Jurkat, Clone E6-1 (cell line): ENCODE measurements at places on chromosomes 3 and 15.

DNA sequence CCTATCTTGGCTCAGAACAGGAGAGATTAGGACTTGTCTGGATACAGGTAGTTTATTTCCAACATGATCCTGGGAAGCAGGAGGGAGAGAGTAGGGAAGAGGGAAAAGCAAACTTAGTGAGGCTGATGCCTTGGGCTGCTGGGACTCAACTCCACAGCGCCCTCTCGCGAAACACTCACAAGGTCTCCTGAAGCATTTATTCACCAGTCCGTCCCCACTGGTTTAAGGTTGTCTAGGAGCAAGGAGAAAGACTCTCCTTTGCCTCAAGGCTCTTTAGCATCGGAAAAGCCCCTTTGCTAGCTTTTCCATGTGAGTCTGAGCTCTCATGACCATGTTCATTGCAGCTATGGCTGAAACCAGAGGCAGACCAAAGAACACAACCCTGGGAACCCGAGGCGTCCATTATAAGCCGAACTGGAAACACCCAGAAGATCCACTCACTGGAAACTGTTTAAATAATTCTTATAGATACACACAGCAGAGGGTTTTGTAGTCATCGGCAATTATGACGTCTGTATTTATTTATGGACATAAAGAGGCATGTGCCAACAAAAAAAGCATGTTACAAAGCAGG is 244.5 kb downstream of the CD47 start:
- peak; percentile 18 for DNase-seq

DNA sequence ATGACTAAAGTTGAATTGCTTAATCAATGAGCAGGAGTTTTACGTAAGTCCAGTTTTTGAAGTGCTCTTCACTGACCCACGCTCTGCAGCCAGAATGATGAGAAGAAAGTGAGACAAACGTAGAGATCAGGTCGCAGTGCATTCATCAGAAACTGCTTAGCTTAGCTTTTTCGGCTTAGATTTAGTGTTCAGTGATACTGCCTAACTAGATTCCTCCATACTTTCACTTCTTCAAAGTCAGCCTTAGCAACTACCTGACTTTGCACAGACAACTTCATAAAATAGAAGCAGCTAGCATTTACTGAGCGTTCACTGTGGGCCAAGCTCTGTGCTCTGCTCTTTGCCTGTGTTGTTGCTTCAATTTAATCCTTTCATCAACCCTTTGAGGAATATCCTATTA is 116.1 kb downstream of the KCNH8 start:
- DNase-seq, result no peak

DNA sequence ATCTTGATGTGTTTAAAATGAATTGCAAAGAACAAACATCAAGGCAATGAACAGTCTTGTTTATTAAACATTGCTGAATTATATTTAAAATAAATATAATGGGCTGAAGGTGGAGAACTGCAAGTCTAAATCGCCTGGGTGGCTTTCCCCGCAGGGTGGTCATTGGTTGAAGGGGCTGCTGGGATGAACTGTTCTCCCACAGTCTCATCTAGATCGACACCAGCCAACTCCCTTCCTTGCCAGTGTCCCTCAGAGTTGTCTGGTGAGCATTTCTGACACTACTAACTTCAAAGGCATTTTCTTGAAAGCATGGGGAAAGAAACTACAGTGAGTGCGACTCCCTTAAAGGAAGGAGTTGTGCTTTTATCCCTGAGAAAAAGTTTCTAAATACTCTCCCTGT is 196.5 kb upstream of the LRTM1 start:
- no peak for DNase-seq

GRCh38 chr3:42010530-42010929 is 48.6 kb upstream of the ULK4 start:
- no peak for DNase-seq

DNA sequence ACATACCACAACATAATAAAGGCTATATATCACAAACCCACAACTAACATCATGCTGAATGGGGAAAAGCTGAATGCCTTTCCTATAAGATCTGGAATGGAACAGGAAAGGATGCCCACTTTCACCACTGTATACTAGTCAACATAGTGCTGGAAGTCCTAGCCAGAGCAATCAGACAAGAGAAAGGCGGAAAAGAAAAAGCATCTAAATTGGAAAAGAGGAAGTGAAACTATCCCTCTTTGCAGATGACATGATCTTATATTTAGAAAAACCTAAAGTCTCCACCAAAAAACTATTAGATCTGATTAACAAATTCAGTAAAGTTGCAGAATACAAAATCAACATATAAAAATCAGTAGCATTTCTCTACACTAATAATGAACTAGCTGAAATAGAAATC is 14.6 kb upstream of the PIK3CA start:
- DNase-seq, result no peak

GRCh38 chr3:61343543-61343942 is 92.3 kb upstream of the FHIT start:
- DNase-seq, result no peak

DNA sequence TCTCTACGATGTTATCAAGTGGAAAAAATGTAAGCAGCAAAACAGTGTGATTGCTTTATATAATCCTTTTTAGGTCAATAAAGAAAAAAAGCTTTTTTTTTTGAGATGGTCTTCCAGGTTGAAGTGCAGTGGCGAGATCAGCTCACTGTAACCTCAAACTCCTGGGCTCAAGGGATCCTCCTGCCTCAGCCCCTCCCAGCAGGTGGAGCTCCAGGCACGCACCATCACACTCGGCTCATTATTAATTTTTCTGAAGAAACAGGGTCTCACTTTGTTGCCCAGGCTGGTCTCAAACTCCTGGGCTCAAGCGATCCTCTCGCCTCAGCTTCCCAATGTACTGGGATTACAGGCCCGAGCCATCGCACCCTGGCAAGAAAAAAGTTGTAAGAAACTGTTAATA is 17.3 kb downstream of the RNF168 start:
- DNase-seq, result no peak

- DNase-seq, result no peak
Observed at GRCh38 chr15:89677381-89677780, 1.8 kb downstream of the PLIN1 start.

GRCh38 chr3:160676547-160677303 is at the start of gene ARL14:
Gene ARL14, plus strand, starts transcription at chr3:160677160. Its CDS starts 187 bp downstream, at chr3:160677347.
- no peak for DNase-seq

DNA sequence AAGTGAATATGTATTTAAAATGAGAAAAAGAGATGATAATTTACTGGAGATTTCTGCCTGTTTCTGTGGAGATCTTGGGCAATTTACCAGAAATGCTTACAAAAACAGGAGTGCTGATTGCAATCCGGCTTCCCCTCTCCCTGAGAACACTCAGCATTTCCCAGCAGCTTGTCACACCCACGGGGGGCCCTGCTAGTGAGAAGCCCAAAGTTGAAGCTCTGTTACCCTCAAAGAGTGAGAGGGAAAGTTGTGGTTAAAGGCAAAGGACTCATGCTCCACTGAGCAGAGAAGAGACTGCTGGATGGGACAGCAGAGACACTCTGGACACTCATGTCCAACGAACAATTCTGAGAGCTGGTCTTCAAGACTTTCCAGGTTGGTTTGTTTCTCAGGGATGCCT is 2.9 kb downstream of the MCTP2 start:
- no peak for DNase-seq
